T-helper 17 cell (primary cell): ENCODE measurements at places on chromosomes 7 and 10.

GRCh38 chr10:79028056-79028430 is 40.7 kb upstream of the ZMIZ1 start:
- no peak for DNase-seq

GRCh38 chr7:99355098-99355497 is 19.4 kb upstream of the ARPC1B start:
- DNase-seq, result no peak

GRCh38 chr7:92685136-92686042 is 95.2 kb upstream of the FAM133B start:
- DNase-seq, result peak; percentile 12

DNA sequence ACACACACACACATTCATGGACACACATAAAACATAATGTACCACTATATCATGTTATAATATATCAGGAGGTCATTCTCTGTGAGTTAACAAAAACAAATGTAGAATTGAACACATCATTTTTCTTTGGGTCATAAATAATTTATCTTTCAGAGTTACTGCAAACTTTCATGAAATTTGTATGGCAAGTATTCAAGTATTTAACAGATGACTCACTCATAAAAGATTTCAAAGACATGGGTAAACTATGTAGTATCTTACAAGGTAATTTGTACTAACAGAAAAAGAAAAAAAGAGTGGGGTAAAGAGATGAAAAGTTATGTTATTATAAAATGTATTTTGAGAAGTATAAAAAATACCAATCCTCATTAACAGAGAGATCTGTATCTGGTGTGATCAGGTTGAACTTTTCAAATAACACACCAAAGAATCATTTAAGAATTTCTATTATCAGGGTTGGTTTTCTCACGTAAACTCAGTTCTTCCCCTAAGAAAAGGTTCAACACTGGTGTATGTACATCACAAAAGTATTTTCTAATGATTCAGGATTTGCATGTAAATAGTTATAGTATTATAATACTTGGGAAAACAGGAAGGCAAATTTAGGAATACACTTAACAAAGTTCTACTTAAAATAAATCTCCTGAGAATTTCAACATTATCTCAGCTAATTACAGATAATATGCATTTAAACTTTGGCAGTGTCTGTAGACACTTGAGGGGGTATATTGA is 933.1 kb upstream of the LRRN3 start:
- no peak for DNase-seq

DNA sequence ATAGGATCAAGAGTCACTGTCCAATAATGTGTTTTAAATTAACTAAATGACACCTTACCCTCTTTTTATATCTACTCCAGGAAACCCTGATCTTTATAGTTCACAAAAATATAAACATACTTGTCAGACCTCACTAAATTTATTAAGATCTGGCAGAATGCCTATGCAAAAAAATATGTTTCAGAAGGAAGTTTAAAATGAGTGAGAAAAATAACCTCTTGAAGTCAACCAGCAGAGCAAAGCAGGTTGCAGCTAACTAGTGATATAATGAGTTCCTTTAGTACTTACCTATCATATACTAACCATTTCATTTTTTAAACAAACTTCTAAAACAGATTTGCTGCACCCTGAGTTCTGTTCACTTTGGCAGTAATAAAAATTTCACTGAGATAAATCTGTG is 14.0 kb upstream of the HGF start:
- no peak for DNase-seq

DNA sequence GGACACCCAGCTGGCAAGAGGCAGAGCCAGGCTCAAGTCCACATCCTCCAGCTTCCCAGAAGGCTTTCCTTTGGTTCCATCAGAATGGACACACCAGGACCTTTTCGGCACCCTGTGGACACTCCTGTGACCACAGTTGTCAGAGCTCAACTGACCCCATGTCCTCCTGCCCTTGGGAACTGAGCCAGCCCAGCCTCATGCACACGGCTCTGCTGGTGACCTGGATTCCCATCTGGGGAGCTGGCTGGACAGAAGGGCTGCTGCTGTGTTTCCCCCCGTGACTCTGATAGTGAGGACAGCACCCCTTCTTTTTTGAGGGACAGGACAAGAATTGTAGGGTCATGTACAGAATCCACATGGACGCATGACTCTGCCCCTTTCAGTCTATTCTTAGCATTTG is 289.2 kb downstream of the WDR37 start:
- no peak for DNase-seq

DNA sequence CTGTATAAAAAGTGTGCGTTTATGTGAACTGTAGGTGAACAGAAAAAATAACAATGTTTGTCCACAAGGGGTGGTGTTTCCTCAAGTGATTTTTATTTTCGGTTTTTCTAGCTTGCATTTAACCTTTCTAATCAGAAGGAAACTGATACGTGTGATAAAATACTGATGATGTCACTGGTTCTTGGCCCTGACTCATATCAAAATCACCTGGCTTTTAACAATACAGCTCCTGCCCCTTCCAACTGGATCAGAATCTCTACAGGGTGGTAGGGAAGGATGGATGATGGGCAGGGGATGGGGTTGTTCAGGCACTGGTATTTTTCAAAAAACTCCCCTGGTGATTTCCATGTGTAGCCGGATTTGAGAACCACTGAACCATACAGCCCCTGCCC is 10.9 kb downstream of the NPFFR1 start:
- no peak for DNase-seq

GRCh38 chr10:97916586-97916985 is 66.9 kb downstream of the GOLGA7B start:
- DNase-seq, result no peak

- DNase-seq, result no peak
These were observed 1.0 kb downstream of the CACNA2D1 start for GRCh38 chr7:82442492-82443035.

- peak; percentile 23 for DNase-seq
These were observed 645 bp downstream of the SLC26A4 start for GRCh38 chr7:107661081-107661864.

- no peak for DNase-seq
These were observed 174.5 kb downstream of the LRRN3 start for GRCh38 chr7:111265394-111265793.

GRCh38 chr10:59877191-59877671 is 29.1 kb downstream of the CCDC6 start:
- DNase-seq, result no peak

- no peak for DNase-seq
These were observed 53.0 kb upstream of the PPP1R17 start for GRCh38 chr7:31633894-31634494.
